ENCODE measurements at places on chromosomes 13 and 19.

- peak; percentile 72 for DNase-seq
These were observed 15.9 kb downstream of the ZNF787 start for GRCh38 chr19:56105090-56105701.

DNA sequence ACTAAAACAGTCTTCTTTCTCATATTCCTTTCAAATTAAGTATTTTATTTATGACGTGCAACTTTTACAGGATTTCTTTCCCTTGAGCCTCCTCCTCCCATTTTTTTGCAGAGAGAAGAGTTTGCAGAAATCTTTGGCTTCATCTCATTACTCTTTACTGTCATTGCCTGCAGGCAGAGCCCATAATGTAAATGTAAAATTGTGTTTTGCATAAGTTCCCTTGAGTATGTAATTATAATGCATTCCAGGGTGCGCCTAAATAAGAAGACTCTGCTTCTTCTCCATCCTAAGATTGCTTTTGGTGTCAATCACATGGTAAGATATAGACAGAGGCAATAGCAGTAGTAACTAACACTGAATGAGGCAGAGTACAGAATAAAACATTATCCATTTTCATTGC lies 23.0 kb downstream of the MIR17HG start:
- DNase-seq, result no peak

DNA sequence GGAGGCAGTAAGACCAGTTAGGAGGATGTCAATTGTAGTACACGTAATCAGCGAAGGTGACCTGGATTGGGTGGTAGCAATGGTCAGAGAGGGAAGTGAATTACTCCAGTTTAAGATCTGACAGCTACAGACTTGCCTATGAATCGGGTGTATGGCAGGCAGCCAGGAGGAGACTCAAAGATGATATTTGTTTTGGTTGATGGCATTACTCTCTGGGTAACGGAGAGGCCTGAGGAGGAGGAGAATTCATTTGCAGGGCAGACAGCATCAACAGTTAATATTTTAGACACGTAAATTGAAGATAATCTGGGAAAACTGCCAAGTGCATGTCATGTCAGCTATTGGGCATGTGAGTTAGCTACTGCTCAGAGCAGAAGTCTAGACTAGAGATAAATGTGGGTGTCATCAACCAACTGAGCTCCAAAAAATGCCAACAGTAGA lies 109.2 kb downstream of the SGCG start:
- DNase-seq, result no peak

- DNase-seq, result no peak
These were observed 83.5 kb downstream of the SACS start for GRCh38 chr13:23350009-23350408.
